ENCODE measurements at places on chromosomes 7 and 10.

DNA sequence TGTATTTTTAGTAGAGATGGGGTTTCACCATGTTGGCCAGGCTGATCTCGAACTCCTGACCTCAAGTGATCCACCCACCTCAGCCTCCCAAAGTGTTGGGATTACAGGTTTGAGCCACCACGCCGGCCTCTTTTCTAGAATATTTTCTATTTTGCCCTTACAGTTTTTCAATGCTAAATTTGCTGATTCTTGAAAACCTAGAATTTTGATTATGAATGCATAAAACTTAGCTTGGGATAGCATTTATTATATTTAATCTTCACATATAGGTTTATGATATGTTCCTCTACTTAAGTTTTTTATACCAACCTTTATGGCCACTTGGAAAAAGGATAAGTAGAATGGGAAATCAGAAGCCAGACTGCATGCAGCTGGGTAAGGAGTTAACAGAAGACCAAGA lies 2.1 kb downstream of the TMEM60 start:
- DNase-seq: no peak

DNA sequence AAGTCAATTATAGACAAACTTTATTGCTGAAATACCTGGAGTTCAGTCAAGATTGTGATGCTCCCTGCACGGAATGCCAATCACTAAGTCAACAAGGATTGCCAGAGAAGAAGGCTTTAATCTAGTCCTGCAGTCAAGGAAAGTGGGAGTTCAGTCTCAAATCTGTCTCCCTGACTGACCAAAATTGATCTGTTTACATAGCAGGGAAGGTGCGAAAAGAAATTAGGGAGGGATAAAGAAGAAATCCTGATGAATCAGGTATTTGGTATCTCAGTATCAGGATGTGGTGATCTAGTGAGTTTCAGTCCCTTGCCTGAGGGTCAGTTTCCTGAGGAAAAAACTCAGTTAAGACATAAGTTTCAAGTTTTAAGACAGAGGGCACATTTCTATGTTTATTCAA lies 2.1 kb upstream of the AKR1D1 start:
- DNase-seq: no peak

- DNase-seq: no peak
These were observed 49.1 kb upstream of the FOXK1 start for GRCh38 chr7:4633012-4633411.

DNA sequence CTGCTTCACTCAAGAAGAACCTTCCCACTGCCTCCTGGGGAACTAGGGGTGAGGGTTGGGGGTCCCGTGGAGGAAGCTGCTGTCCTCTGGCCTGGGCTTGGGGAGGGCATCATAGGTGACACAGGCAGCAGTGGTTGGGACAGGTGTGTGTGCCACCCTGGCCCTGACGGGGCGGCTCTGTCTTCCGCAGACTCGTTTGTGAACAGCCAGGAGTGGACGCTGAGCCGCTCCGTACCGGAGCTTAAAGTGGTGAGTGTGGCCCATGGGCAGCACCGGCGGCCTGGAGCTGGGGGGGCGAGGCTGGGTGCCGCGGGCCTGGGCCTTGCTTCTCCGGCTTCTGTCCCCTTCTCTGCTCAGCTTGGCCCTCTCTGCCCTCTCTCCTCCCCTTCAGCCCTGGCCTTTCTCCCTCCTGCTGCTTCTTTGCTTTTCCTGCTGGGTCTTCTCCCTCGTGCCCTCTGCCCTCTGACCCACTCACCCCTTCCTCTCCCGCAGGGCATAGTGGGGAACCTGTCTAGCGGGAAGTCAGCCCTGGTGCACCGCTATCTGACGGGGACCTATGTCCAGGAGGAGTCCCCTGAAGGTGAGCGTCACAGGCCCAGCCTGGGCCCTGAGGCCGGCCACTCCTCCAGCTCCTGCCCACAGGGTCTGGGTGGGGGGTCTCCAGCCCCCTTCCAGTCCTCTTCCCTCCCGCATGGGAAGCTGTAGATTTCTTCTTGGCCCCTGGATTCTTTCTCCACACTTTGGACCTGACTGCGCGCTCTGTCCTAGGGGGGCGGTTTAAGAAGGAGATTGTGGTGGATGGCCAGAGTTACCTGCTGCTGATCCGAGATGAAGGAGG lies 30.5 kb downstream of the AGAP3 start:
- DNase-seq: no peak

DNA sequence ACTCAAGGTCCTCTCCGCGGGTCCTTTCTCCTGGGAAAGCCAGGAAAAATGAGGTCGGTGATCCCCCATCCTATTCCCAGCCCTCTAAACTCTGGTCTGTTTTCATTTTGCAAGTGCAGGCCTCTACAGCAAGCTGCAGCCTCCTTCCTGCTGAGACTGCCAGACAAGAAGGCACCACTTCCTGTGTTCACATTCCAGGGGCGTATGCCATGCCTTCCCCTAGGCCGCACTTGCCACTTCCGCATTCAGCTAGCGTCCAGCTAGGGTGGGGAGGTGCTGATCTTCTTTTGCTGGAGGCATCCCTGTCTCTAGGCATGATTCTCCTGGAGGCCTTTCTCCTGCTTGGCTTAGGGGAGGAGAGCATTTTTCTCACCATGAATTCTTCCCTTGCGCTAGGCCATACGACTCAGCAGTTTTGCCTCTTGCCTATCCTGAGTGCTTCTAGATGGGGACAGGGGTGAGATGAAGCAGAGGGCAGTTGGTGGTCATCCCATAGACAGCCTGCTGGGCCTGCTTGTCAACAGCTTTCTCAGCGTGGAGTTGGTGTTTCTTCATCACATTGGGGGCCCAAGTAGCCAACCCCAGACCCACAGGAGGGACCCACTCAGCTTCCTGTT lies 328.9 kb downstream of the RPS24 start:
- no peak for DNase-seq

- no peak for DNase-seq
These were observed 169.7 kb upstream of the PHYHIPL start for GRCh38 chr10:59006511-59007306.

DNA sequence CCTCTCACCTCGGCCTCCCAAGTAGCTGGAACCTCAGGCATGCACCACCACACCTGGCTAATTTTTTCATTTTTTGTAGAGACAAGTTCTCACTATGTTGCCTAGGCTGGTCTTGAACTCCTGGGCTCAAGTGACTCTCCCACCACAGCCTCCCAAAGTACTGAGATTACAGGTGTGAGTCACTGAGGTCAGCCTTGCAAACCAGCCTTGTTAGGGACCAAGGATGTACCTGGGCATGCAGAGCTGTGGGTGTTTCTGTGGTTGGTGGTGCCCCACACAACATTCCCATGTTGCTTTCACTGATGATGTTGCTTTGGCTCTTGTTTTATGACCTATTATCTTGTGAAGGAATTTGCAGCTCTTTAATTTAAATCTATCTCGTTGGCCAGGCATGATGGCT lies 54.8 kb downstream of the OTUD1 start:
- DNase-seq: no peak

GRCh38 chr7:148831782-148832181 lies 52.3 kb downstream of the EZH2 start:
- DNase-seq: no peak

DNA sequence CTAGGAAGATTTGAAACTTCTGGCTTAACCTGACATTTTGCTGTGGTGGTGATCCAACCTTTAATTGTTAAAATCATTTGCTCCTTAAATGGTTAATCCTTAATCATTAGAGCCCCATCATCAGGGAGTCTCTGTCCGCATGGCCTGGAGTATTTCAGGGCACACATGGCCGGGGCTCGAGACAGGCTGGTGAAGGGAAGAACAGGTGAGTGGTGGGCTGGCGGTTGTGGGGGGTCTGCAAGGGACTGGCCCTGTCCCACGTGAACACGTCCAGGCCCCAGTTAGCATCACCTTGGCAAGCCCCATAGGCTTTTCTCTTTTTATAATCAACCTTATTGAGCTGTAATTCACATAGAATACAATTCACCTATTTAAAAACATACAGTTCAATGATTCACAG lies 109.5 kb downstream of the DNAJB6 start:
- no peak for DNase-seq

DNA sequence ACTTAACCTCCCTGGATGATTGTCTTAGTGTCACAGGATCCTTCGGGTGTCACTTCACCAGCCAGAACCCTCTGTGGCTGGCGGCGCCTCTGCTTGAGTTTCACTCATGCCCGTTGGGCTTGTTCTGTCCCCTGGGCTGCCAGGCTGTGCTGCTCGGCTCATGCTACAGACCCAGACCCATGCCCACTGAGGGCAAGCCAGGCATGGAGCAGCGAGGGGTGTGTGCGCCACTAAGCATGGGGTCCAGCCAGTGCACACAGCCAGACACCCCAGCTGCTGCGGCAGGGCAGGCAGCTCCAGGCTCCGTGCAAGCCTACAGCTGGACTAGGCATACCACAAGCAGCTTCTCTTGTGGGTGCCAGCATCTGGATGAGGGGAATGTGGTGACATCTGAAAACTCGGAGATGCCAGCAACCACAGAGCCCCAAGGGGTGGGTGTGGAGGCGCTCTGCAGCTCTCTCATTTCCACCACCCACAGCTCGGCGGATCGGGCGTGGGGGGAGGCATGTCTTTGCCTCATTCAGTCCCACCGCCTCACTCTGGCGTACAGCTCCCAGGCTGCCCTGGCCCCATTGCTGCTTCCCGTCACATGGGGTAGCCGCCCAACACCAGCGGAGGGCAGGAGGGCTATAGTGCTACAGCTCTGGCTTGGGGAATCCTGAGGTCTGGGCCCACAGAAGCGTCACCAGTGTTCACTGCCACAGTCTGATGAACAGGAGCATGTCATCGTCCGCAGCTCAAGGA lies 269.6 kb upstream of the LRGUK start:
- DNase-seq: no peak

GRCh38 chr10:102661658-102662028 lies 17.4 kb downstream of the TRIM8 start:
- no peak for DNase-seq

GRCh38 chr10:62573929-62574328 lies 199.8 kb downstream of the ZNF365 start:
- DNase-seq: no peak

DNA sequence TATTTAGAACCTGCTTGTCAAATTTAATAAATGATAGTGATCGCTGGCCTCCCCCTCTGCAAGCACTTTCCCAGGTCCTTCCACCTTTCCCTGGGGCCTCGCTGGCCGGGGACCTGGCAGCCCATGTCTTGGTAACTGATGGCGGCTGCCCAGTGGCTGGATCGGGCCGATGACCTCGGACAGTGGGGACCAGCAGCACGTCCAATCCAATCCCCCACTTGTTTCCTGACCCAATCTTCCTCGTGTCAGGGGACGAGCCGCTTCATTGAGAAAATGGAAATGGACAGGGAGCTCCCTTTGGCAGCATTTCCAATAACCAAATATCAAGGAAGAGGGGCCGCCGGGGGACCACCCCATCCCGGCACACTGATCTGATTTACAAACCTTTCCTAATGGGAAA lies 17.2 kb downstream of the EBF3 start:
- peak; percentile 15 for DNase-seq

DNA sequence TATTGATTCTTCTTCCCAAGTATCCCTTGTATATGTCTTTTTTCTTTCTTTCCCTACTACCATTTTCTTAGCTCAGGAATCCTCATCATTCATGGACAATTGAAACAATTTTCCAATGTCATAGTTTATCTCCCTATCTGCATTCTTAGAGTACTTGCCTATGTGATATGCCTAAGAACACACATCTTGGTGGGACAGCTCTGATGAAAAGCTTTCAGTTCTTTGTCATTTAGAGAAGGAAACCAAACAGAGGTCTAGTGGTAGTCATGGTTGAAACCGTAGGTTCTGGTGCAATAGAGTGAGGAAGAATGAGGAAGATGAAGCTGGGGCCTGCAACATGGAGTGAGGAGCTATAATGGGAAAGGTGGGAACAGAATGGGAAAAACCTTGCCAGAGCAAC lies 28.2 kb downstream of the TDRD1 start:
- DNase-seq: no peak

GRCh38 chr10:75319274-75319673 lies 82.3 kb downstream of the ZNF503 start:
- DNase-seq: no peak

DNA sequence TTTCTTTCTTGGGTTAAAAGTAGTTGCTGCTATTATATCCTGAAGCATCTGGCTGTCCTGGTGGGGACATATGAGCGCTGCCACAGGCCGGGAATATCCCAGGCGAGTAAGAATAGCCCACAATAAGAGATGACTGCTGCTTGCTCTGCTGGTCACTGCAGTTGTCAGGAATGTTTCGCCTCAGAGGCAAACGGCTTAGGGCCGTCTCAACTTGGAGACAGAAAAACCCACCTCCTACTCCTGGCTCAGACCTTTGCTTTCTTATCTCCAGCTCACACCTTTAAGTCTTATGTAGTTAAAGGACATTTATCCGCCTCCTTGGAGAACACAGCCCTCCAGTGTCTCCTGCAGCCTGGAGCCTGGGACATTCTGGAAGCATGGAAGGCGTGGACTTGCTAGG lies at the start of gene GJD4:
TSS of gene GJD4 (plus strand) at position 151 of the 400 bp plus-strand sequence. CDS start at position 378, 227 bp downstream.
- no peak for DNase-seq

DNA sequence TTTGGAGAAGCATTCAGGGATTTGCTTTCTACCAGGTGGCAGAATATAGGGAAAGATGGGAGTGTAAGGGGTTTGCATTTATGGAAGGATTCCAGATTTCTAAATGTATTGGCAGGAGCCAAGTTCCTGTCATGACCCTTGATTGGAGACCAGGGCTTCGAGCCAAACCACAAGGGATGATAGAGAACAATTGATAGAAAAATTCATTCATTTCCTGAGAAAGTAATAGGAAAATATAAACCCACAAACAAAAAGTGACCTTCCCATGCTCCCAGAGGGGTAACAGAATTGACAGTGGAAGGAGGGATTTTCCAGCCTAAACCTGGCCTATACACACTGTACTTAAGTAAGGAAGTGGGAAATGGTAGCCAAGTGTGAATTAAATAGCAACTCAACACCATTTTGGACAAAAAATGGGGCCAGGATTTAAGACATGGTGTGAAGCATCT lies 22.4 kb upstream of the IFIT2 start:
- no peak for DNase-seq

GRCh38 chr10:86245015-86245394 lies 121.6 kb downstream of the GRID1 start:
- DNase-seq: no peak

DNA sequence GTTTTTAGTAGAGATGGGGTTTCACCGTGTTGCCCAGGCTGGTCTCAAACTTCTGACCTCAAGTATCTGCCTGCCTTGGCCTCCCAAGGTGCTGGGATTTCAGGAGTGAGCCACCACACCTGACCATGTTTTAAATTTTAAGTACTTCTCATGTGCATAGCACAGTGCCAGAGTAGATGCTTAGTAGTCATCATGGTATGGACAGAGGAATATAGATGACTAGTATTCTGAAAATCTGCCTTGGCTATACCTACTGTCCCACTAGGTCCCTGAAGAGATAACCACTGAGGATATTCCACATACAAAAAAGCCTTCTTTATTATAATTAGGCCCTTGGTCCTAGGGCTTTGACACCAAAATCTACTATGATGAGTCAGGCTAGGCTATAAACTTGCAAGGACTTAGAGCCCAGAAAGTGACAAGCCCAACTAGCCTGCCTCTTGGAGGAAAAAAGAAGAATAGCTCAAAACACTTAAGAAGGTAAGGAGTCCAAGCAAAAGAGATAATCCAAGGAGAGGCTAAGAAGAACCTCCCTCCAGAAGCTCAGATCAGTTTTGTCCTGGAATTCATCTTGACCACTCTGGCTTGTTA lies 34.0 kb downstream of the LUC7L2 start:
- DNase-seq: no peak

Measured in dorsolateral prefrontal cortex (tissue), 122 donors.